ENCODE measurements at places on chromosomes 2 and 18. TPM values are rescaled to one million over a fixed set of nuclear protein-coding genes. Genes with fewer than 3 reads are reported as not detected.

- no peak overlapping the region for H3K4me3 ChIP-seq
- H3K27ac ChIP-seq, result no peak overlapping the region
- H3K27me3 ChIP-seq, result no peaks in the 10 kb centered on the region
Measured at GRCh38 chr2:240238201-240238600, 97.7 kb upstream of the OTOS start.

DNA sequence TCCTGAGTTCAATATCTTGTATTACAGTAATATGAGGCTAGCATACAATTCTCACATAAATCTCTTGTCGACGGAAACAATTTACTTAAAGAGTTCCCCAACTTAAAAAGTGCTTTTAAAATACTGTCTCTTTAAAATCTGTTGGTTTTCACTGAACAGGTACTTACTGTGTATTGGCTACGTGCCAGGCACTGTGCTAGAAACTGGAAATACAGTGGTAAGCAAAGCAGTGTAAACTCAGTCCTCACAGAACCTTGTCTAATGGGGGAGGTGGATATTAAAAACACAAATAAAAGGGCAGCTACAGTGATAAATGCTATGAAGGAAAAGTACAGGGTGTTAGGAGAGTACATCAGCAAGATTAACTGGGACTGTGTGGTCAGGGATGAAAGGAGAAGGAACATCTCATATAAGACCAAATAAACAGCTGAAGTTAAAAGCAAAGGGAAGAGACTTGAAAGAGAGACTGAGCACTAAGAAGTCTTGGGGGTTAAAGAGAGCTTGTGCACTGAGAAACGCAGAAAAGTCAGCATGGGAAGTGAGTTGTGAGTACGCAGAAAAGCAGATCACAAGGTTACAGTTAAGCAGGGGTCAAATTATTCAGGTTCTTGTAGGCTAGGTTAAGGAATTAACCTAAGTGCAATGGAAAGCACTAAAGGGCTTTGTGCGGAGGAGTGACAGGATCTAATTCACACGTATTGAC, 52.5 kb downstream of the USP40 start:
- H3K27me3 ChIP-seq, result no peaks in the 10 kb centered on the region
- H3K27ac ChIP-seq, result no peak overlapping the region
- DNase-seq, result no peak
- no peaks in the 10 kb centered on the region for H3K4me1 ChIP-seq
- no peak overlapping the region for H3K4me3 ChIP-seq

DNA sequence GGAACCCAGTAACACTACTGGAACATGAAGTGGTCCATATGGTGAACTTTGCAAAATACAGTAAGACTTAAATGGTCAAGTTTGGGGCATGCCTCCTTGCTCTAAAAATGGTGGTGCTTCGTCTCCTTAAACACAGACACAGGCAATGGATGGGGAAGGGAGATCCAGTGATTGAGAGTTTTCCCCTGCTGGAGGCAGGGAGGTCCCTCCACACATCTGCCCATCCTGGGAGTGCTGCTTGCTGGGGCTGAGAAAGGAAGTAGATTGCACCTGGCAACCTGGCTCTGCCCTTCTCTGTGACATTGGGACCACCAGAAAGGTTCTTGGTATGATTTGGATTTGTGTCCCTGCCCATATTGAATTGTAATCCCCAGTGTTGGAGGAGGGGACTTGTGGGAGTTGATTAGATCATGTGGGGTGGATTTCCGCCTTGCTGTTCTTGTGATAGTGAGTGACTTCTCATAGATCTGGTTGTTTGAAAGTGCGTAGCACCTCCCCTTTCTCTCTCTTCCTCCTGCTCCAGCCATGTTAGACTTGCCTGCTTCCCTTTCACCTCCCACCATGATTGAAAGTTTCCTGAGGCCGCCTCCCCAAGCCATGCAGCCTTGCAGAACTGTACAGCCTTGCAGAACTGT, 35.4 kb upstream of the SKOR2 start:
- no peak overlapping the region for H3K27ac ChIP-seq
- no peaks in the 10 kb centered on the region for H3K36me3 ChIP-seq
- H3K27me3 ChIP-seq, result no peaks in the 10 kb centered on the region

The IL1F10 gene
- not detected for total RNA-seq

DNA sequence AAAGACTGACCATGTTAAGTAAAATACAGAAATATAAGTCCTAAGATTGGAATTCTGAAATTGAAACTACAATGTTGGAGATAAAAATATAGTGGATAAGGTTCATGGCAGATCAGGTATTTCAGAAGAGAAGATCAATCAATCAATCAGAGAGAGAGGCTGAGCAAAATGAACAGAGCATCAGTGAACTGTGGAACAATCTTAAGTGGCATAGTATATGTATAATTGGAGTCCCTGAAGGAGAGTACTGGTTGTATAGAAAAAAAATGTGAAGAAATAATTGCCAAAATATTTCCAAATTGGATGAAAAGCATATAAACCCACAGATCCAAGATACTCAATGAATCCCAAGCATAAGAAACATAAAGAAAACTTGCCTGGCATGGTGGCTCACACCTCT, 35.0 kb downstream of the ASB18 start:
- H3K27me3 ChIP-seq, result no peaks in the 10 kb centered on the region
- H3K4me3 ChIP-seq, result no peak overlapping the region
- no peaks in the 10 kb centered on the region for H3K36me3 ChIP-seq
- no peak overlapping the region for H3K27ac ChIP-seq
- no peak for DNase-seq

- no peak overlapping the region for H3K4me3 ChIP-seq
- DNase-seq, result no peak
- H3K27ac ChIP-seq, result no peak overlapping the region
- H3K36me3 ChIP-seq, result no peaks in the 10 kb centered on the region
Measured at GRCh38 chr2:33765122-33765521, 166.0 kb upstream of the FAM98A start.

All from CD4-positive, alpha-beta memory T cell (primary cell).